ENCODE measurements at places on chromosomes 7 and 10.
A peak's percentile ranks its signal among the peaks of the same experiment; 100 is the strongest.

GRCh38 chr7:157499835-157500153 lies 163.0 kb downstream of the DNAJB6 start:
- no peak for DNase-seq

- no peak for DNase-seq
Observed at GRCh38 chr10:22712211-22712955, 2.0 kb downstream of the PIP4K2A start.

- DNase-seq = no peak
Observed at GRCh38 chr10:95688648-95689047, 5.1 kb downstream of the TCTN3 start.

DNA sequence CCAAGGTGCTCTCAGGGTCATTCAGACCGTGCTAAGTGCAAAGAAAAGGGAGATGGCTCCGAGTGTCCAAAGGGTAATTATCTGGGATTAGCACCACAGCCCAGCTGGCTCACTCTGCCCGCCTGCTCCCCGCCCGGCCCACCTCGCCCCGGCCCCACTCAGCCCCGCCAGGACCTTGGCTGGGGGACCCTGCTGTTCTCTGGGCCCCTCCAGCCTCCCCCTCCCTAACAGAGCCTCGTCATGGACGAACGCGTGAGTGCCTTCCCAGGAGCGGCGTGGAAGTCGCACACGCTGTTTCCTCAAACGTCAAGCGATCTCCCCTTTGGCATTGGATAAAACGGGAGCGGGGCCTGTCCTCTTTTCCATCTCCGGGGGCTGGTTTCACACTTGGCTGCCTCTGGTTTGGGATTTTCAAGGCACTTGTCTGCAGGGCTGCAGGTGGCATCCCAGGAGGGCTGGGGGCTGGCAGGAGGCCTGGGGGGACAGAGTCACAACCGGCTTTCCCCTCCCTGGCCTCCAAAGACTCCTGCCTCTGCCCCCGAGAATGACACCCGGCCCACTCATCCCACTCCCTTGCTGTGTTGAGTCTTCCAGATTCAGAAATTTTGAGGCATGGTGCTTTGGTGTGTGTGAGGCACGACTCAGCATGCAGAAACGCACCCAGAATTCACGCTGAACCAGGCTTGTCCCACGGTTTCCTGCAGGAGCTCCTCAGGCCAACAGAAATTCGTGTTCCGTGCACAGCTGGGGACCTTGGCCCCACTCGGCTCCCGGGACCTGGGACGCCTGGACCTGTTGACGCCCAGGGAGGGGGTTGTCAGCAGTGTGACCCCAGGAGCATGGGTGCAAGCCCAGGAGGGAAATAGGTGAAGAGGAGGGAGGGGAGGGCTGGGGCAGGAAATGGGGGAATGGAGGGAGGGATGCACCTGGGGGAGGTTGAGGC lies 110.0 kb downstream of the PDGFA start:
- DNase-seq = no peak

DNA sequence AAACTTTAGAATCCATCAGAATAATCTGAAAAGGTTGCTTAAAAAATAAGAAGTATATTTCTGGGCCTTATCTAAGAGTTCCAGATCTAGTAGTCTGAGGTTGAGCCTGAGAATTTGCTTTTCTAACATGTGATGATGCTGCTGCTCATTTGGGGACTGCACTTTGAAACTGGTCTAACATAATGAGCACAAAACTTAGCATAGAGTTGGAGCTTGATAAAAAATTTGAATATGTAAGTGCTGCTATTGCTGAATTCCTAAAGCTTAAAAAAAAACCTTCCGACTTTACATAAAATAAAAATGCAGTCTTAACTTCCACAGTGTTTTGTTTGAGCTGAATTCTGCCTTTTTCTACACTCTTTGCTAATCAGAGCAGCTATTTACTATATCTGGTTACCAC lies 48.8 kb downstream of the GLCCI1 start:
- no peak for DNase-seq

DNA sequence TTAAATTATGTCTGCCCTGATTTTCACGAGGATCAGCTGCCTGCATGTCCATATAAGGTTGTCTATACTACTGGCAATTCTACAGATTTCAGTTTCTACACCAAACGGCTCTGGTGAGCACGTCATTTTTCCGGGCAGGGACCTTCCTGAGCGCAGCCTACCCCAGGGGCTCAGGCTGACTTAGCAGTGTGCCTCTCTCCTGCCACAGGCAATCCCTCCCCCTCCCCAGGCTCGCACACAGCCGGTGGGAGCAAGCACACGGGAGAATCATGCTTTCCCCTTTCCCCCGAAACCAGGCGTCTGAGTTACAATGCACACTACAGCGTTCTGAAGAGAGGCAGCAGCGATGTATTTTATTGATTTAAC lies 1.7 kb downstream of the KLF6 start:
- DNase-seq = peak; percentile 46

DNA sequence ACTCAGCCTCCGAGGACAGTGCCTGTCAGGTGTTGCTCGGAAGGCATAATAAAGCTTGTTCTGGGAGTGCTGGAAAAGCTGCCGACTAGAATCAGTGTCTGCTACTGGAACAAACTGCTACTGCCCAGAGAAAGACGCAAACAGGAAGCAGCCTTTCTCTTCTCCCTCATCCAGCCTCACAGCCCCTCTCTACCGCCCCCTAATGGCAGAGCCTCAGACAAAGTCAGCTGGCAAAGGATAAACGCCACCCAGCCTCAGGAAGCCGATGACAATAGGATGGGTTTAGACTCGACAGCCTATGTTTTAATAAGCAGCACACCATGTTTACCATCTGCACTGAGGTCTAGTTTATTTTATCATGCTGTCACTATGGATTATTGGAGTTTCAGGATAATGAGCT lies 169.5 kb upstream of the LYZL1 start:
- no peak for DNase-seq

DNA sequence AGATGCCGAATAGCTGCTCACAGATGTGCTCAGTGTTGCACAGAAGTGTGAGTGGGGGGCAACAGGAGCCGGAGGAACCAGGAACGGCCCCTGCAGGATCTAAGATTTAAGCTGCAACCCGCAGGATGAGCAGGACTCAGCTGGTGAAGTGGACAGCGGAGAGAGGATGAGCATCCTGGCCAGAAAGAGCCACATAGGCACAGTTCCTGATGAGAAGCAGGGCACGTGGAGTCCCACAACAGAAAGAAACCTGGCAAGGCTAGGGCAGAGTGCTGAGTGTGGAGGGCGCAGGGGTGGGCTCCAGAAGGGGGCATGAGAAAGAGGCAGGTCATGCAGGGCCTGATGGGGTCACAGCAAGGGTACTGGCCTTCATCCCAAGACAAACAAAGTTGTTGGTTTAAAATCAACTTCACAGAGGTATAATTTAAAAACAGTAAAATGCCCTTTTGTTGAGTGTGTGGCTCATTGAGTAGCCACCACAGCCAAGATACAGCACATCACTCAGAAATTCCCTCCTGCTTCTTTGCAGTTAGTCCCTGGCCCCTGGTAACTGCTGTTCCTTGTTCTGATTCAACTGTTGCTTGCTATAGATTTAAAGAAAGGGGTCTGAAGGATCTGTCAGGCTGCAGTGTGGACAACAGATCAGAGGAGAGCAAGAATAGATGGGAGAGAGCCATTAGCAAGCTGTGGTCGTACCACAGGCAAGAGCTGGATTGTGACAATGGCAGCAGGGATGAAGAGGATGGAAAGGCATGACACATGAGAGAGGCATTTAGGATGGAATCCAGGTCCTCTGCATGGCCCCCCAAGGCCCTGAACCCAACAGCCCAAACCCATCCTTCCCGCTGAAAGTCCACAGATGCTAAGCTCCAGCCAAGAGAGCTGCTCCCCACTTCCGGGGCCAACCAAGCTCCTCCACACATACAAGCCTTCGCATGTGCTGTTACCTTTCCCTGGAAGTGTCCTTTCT lies 53.1 kb upstream of the OSBPL3 start:
- DNase-seq = no peak

GRCh38 chr7:121266307-121266894 lies 62.4 kb upstream of the WNT16 start:
- DNase-seq = no peak

GRCh38 chr10:68218786-68219185 lies 13.1 kb downstream of the ATOH7 start:
- DNase-seq = no peak

GRCh38 chr7:47581438-47581803 lies 490 bp downstream of the TNS3 start:
- DNase-seq = no peak

- no peak for DNase-seq
Observed at GRCh38 chr10:86969421-86970041, 1.2 kb downstream of the ADIRF start.

DNA sequence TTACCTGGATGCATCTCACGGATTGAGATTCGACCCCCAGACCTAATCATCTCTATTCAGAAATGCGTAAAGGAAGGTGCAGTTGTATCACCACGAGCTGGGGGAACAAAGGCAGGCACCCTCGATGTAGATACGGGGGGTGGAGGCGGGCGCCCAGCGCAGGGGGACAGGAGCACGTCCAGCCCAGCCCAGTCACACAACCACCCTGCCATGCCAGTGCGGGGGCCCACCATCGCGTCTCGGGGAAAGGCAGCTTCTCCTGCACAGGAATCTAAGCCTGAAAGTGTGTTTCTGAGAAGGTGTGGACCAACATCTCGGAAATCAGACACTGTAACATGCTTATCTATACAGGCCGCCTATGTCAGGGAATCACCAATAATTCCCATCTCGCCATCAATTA lies 131.1 kb downstream of the DIP2C start:
- no peak for DNase-seq

GRCh38 chr7:155349601-155350331 lies 52.1 kb downstream of the INSIG1 start:
- no peak for DNase-seq

- DNase-seq = no peak
Observed at GRCh38 chr7:16647435-16647960, 1.5 kb downstream of the BZW2 start.

DNA sequence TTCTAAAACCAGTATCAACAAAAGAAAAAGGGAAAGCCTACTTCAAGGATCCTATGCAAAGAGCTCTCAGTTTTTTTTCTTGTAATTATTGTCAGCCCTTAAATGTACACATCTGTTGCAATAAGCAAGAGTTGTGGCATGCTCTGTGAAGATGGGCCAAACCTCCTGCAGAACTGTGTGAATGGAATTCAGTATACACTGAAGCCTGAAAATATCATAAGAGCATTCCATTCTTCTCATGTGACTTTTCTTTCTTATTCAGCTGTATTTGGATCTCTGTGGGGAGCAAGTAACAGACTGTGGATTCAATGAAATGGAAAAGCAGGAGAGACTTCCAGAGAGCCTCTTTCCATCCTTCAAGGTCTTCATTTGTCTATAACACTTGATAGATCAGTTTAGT lies 130.7 kb downstream of the SAMD9 start:
- DNase-seq = no peak

GRCh38 chr10:72883861-72884260 lies 9.7 kb upstream of the OIT3 start:
- no peak for DNase-seq

Measured in stimulated activated CD8-positive, alpha-beta memory T cell treated with anti-CD3 and anti-CD28 coated beads, Interleukin-7, amount 100 ng/mL, for 1 hour (primary cell).